HuH-7 (cell line): ENCODE measurements at places on chromosomes 16 and 17.
A peak's percentile ranks its signal among the peaks of the same experiment; 100 is the strongest.

DNA sequence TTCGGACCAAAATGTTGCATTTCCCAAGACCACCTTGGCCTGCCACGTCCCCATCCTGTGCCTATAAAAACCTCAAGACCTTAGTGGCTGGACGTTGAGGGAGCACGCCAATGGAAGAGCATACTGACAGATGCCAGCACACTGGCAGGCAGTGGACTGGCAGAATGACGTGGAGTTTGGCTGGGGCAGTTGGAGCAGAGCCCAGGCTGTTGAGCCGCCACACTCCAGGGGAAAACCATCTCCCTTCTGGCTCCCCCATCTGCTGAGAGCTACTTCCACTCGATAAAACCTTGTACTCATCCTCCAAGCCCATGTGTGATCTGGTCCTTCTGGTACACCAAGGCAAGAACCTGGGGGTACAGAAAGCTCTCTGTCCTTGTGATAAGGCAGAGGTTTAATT, 494.1 kb downstream of the CDH11 start:
- DNase-seq = no peak

GRCh38 chr17:14950216-14950615, 314.9 kb downstream of the PMP22 start:
- no peak for DNase-seq

- DNase-seq = no peak
Observed at GRCh38 chr16:1524366-1524765, 9.1 kb upstream of the TMEM204 start.

DNA sequence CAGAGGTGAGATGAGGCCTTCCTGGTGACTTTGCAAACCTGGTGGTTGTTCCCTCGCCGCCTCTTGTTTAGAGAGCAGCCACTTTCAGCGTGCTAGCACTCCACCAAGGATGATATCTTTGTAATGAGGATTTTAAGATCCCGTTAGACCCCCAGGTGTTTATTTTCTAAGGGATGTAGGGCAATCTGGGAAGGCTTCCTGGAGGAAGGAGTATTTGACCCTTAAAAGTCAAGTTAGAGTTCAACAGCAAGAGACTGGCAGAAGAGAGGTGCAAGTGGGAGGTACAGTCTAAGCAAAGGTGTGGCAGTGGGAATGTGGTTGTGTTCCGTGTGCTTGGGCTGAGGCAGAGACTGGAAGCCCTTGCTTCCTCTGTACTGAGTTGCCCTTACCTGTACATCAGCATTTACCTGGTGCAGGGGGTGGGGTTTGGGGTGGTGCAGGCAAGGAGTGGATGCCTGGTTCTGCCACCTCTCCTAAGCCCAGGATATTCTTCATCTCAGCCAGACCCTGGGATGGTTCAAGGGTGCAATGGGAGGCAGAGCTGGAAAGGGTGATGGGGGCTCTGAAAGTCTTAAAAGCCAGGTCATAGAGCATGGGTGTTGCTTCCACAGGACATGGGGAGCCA, 83.6 kb downstream of the SDR42E1 start:
- DNase-seq = no peak

GRCh38 chr17:30921544-30922196, at the start of gene ADAP2:
TSS of gene ADAP2 (plus strand) at chr17:30921945. CDS start at chr17:30922015, 70 bp downstream.
- peak; percentile 53 for DNase-seq

DNA sequence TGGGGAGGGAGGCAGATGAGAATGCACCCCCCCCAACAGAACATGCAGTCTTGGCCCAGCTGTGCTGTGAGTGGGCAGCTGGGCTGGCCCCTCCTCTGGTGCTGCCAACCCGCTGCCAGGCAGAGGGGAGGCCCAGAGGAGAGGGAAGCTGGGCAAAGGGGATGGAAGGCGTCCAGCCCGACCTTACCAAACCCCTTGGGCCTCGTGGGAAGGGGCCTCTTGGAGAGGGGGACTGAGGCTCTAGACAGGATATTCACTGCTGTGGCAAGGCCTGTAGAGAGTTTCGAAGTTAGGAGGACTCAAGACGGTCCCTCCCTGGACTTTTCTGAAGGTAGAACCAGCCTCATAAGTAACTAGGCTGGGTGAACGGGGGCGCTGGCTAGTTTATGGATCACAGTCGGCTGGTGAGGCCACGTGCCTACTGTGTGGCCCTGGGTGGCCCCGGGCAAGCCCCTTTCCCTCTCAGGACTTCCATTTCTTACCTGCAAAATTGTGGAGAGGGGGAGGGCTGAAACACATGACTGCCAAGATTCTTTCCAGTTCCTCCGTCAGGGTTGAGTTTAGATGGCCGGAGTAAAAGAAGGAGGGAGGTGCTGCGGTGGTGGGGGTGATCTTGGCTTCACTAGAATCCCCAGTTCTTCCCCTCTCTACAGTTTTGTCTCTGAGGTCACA, 857 bp upstream of the STAT5A start:
- DNase-seq = no peak

DNA sequence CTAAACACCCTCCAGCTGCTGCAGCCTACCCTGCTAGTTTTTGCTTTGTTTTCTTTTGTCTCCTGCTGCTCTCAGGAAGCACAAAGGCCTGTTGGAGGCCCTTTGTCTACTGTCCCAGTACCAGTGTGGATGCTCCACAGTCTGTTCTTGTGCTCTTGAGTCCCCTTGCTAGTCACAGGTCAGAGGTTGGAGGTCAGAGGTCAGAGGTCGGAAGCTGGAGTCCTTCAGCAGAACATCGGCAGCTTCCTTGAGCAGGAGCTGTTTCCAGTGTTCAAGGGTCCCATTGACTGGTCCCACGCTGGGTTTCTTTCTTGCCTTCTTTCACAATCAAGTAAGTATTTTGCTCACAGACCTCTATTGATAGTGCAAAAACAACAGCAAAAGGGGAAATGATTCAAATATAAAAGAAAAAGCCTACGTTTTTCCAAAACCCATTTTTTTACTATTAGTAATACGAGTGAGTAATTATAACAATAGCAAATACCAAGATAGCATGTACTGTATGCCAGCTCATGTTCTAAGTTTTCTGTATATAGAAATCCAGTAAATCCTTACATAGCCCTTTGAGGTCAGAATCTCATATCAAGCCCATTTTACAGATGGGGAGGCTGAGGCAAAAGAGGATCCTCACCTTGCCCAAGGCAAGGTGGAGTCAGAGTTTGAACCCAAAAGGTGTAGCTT, 10.9 kb upstream of the IL34 start:
- no peak for DNase-seq

- DNase-seq = peak; percentile 63
Observed at GRCh38 chr16:84423416-84423837, 55.1 kb downstream of the ATP2C2 start.

GRCh38 chr16:28292731-28293600, 641 bp downstream of the SBK1 start:
- DNase-seq = peak; percentile 37

DNA sequence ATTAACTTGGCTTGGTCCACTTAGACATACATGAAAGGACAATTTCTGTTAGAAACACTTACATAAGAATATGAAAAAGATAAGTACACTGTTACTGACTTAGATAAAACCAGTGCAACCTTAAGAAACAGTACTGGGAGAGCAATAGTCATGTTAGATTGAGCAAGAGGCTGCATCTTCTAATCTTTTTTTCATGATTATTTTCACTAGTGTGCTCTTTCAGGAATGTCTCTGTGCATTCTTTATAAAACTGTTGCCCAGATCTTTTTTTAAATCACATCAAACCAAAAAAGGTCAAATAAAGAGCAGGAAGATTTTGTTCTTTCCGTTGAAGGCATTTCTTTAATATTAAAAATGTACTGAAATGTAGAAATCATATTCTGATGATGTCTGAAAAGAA, 100.7 kb upstream of the AXIN2 start:
- no peak for DNase-seq

DNA sequence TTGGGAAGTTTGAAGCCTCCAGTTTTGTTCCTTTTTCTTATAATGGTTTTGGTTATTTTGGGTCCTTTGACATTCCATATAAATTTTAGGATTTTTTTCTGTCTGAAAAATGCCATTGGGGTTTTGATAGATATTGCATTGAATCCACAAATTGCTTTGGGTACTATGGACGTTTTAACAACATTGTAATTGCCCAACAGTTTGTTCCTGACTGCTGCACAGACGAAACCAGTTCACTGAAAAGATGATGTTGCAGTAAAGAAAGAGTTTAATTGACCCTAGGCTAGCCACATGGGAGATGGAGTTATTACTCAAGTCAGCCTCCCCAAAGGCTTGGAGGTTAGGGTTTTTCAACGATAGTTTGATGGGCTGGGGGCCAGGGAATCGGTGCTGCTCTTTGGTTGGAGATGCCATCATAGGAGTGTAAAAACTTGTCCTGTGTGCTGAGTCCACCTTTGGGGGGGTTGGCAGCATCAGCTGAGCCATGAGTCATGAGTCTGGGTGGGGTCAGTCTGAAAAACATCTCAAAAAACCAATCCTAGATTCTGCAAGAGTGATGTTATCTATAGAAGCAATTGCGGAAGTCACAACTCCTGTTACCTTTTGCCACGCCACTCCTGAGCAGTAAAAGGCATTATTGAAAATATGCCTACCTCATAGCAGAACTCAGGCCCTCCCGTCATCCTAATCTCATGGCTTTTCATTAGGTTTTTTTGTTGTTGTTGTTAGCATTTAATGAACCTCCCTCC, 2.7 kb upstream of the PRSS41 start:
- no peak for DNase-seq

DNA sequence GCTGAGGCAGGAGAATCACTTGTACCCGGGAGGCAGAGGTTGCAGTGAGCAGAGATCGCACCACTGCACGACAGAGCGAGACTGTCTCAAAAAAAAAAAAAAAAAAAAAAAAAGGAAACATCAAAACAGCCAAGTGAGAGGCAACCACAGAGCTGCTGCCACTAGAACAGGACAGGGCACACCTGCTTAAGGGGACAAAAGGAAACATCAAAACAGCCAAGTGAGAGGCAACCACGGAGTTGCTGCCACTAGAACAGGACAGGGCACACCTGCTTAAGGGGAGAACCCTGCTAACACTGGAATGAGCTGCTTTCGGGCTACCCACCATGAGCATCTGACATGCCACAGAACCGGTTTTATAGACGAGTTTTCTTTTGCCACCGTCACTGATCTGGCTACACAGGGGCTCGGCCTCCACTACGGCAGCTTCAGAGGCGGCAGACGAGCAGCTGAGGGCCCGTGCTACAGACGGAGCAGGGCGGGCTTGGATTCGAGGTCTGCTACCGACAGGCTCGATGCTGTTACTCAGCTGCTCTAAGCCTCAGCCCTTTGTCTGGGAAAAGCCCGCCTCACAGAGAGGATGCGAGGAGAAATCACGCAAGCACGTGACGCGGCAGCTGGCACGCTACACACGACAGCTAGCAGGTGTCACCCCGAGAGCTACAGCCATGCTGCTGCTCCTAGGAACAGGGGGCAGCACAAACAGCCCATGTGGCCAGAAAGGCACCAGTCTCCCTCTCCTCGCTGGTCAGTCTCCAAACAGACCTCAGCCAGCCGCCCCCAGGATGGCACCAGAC, 2.0 kb downstream of the P4HB start:
- DNase-seq = no peak

DNA sequence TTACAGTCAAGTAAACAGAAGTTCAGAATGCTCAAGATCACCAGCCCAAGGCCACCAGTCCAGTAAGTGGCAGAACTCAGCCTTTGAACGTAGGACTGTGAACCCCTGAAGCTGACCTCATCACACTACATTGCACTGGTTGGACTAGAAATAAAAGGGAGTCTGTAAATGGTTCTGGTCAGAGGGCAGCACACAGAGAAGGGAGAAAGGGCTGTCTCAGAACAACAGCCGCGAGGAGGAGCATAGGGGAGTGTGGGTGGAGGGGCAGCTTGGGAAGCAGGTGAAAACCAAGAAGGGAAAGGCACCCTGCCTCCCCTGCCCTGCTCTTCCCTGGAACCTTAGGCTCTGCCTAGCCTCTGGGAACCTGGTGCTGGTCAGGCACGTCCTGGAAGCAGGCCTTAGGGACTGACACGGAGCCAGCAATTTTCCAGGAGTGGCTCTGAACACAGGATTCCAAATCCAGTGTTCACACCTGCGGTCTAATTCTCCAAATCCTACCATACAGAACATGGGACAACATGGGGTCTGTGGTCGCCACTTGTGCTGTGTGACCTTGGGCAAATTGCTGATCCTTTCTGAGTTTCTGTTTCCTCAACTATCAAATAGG, 7.0 kb downstream of the PDILT start:
- no peak for DNase-seq

- DNase-seq = no peak
Observed at GRCh38 chr17:66306446-66306845, 4.0 kb downstream of the PRKCA start.

DNA sequence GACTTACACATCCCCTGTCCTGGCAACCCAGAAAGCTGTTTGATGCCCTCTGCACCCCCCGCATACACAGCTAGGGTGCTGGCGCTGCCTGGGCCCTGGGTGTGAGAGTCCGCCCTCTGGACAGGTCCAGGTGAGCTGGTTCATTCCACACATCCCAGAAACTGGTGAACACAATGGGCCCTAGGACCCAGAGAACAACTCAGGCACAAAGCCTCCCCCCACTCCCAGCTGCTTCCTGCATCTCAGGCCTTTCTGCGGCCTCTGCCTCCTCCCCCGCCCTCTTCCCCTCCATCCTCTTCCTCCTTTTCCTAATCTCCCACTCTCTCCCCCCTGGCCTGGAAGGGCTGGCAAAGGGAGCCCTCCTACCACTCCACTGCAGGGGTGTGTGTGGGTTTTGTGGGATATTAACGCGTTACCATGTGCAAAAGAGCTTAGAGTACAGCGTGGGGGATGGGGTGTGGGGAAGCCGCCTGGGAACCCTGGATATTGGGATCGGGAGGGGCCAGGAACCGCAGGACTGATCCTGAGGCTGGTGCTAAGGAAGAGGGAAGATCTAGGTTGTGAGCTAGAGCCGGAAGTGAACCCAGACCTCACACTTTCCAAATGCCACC, 1.6 kb upstream of the PPP1R9B start:
- peak; percentile 91 for DNase-seq

- DNase-seq = no peak
Observed at GRCh38 chr17:50027172-50027880, 28.6 kb upstream of the ITGA3 start.

DNA sequence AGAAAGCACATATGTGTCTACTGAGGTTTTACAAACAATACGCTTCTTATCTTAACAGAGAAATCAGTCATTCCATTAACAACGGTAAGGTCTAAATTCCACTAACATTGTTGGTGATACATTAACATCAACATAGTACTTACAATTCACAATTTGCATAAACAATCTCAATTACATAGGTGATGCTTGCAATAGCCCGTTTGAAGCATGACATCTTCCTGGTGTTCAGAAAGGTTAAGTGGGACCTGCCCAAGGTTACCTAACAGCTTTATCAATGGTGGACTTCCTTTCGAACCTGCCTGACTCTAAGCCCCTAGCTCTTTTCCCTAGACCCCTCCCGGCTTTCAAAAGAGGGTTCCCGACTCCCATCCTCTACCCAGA, 699 bp downstream of the FAM222B start:
- peak; percentile 39 for DNase-seq
